ENCODE measurements at places on chromosomes 4 and X.
A peak's percentile ranks its signal among the peaks of the same experiment; 100 is the strongest.

GRCh38 chrX:96425200-96425599 lies 259.4 kb upstream of the DIAPH2 start:
- DNase-seq = no peak

DNA sequence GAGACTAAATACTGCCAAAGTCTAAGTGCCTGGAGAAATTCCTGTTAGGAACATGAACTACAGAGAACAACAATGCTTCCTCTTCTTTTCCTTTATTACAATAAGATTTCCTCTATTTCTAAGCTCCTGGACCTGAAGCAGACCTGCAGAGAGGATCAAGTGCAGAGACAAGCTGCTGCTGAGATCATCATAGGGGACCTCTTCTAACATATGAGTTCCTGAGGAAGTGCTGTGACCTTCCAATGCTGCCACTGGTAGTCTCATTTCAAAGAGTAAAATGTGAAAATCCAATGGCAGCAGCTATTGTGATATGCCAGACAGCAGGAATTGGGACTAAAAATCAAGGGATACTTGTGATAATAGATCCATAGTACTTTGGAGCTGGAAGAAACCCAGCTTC lies 28.0 kb downstream of the CCNG2 start:
- DNase-seq = no peak

DNA sequence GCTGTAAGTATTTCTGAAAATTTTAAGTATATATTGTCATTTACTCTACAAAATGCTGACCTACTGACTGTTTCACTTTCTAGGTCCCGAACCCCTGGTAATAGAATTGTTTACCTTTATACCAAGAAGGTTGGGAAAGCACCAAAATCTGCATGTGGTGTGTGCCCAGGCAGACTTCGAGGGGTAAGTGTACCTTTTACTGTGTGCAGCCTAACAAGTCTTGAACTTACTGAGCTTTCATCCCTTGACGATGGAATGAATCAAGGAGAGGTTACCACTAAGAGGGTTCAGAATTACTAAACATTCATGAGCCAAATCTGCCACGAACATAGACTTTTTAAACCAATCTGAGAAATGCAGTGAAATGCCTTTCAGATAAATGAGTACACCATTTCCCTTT lies 1.6 kb downstream of the RPL34 start:
- no peak for DNase-seq

DNA sequence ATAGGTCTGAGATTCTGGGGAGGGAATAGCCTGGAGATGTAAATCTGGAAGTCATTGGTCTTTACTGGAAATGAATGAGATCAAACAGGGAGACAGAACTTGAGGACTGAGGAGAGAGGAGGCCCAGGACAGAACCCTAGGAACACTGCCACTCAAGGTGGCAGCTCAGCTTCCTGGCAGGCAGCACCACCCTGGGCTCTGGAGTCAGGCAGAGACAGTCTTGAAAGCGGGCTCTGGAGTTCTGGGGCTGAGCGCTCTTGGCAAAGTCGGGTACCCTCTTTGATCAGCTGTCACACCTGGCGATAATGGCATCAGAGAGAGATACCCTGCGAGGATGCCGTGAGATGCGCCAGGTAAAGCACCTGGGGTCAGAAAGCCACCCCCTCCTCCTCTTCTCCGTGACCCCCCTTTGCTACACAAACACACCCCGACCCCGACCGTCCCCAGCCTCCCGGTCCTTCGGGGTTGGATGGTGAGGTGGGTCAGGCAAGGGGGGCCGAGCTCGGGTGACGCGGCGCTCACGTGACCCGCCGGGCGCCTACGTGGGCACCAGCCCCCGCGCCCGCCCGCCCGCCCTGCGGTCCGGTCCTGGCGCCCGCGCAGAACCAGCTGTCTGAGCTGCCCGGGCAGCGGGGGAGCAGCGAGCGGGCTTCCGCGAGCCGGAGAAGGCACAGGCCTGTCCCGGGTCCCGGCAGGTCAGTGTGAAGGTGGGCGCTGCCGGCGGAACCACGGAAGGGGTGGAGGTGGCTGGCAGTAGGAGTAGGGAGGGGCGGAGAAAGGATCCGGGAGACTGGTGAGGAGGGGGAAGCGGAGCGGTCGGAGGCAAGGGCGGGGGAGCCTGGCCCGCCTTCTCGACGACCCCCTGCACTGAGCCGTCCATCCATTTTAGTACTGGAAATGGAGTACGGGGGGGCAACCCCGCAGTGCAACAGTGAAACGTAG lies at the start of gene TCEAL3:
TSS of gene TCEAL3 (plus strand) at position 600 of the 942 bp plus-strand sequence. CDS start 1,102 bp downstream, outside the sequence.
- DNase-seq = peak; percentile 67

GRCh38 chrX:109537324-109537665 lies 651 bp downstream of the NXT2 start:
- DNase-seq = no peak

DNA sequence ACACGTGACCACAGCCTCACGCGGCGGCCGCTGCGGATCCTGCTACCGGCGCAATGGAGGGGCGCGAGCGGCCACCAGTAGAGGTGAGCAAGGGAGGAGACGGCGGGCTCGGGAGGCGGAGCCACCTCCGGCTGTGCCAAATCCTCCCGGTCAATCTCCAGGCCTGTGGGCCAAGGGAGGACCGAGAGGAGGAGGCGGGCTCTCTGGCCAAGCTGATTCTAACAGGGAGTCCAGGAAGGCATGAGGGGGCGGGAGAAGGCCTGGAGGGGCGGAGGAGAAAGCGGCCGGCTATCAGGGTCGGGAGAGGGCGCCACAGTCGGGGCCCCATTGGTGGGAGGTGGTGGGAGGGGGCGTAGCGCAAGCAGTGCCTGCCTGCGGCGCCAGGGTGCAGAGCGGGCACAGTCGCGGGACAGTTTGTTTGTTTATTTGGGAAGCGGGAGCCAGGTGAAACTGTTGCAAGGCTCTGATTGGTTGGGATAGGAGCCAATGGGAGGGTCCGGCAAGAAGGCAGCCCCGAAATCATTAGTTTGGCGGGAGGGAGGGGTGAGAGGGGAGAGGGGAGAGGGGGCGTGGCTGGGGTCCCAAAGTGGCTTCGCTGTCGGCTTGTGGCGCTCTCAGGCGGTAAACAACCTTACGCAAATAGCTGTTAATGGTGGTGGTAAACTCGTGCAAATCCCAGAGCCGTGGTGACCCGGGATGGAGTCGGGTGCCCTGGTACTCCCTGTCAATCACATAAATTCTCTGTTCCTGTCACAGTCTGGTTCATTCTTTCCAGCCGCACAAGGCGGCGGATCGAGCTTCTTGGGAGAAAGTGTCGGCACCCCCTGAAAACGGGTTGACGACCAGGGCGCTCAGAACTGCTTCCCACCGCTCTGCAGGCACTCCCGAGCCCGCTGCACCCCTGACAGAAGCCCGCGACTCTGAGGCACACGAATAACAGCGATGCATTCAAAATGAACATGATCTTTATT lies at the start of gene IRS4:
TSS of gene IRS4 (minus strand) at position 55 of the 971 bp plus-strand sequence.
- no peak for DNase-seq

GRCh38 chr4:37872310-37872988 lies 18.4 kb upstream of the TBC1D1 start:
- DNase-seq = no peak

GRCh38 chr4:161762796-161763195 lies 401.0 kb downstream of the FSTL5 start:
- DNase-seq = no peak

DNA sequence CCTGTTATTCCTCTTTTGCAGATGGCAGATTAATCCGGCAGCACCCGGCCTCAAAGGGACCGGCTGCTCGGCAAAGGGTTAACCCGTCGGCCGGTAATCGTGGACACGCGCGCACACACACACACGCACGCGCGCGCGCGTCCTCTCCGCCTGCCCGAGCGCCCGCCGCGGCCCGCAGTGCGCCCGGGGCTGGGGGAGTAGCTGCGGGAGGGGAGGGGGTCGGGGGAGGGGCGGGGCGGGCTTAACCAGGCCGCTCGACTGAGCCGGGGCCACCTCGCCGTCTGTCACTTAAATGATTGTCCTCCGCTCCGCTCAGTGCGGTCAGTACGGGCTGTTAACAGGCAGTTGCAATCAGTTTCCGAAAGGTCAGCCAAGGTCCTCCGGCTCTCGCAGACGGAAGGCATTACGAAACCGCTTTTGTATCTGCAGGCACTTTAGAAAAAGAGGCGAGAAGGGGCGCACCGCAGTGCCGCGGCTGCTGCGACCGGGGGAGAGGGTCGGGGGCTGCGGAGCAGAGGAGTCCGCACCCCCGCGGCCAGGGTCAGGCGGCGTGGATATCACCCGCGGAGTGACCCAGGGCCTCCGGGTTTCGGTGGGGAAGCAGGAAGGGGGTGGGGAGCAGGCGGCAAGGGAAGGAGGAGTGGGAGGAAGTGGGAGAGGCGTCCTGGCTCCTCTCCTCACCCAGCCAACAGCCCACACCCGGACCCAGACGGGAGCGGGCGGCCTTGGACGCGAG lies 57.3 kb upstream of the BCOR start:
- DNase-seq = peak; percentile 87

- DNase-seq = no peak
Measured at GRCh38 chr4:141711211-141711610, 74.8 kb downstream of the IL15 start.

GRCh38 chr4:27836523-27836922 lies 975.9 kb downstream of the STIM2 start:
- DNase-seq = no peak

DNA sequence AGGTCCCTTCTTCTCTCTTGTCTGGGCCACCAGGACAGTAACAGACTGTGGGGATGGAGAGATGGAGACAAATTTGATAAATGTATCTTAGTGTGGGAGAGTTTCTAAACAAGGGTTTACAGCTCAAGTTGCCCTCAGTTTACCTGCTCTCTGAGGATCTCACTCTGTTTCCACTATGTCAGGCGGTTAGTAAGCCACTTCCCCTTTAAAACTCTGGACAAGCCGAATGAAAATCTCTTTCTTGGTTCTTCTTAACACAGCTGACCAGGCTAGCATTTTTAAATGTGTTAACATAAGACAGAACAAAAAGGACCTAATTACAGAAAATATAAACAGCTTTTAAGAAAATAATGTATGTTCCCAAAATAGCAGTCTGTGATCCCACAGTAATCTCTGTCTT lies 2.9 kb upstream of the SCARB2 start:
- DNase-seq = no peak

GRCh38 chrX:94551831-94552230 lies 877.8 kb downstream of the FAM133A start:
- no peak for DNase-seq

GRCh38 chr4:7828011-7828720 lies 111.5 kb downstream of the AFAP1 start:
- peak; percentile 81 for DNase-seq

GRCh38 chr4:154660052-154660451 lies 47.6 kb upstream of the FGG start:
- DNase-seq = no peak

GRCh38 chrX:43985511-43985910 lies 12.3 kb upstream of the NDP start:
- DNase-seq = no peak

- no peak for DNase-seq
Measured at GRCh38 chrX:108090491-108091263, 665 bp downstream of the PSMD10 start.

DNA sequence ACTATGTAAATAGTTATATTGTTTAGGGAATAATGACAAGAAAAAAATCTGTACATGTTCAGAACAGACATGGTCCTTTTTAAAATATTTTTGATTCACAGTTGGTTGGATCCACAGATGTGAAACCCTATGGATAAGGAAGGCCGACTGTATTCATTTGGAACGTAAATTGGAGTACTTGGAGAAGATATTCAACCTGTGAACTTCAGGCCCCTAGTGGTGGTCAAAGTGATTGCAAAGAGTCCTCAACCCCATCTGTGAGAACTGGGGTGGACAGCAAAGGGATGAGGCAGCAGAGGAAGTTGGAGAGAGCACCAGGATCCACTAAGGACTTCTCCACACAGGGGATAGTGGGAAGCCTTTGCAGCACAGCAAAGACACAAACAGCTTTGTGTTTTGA lies 6.2 kb upstream of the CXCL13 start:
- DNase-seq = no peak

DNA sequence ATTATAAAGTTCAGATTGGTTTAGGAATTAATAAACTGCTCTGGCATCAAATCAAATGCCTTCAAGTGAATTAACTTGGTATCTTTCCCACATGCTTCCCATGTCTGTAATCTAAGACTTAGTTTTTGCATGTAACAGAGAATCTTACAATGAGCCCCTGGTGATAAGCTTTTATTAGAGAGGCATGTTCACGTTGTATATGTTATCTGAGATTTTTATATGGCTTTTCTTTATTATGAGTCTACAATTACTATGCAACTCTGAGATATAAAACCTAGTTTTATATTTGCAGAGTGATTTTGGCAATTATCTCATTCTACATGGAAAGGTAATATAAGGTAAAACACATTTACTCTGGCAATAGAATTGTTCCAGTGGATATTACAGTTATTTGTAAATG lies 1578.4 kb upstream of the IGFBP7 start:
- DNase-seq = no peak

DNA sequence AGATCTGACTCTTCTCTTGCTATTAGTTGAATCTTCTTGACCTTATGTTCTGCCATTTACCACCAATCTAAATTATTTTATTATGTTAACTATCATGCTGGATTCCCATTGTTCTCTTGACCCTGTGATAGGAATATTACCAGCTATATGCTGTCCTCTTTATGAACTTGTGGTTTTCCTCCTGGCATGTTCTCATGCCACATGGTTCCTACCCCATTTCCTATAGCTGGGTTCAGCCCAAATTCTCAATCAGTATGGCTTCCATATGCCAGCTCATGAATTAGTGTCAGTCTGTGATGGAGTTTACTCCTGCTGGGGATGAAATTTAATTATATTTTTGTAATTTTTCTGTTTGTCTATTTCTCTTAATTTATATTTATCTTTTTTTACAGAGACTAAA lies 430.5 kb downstream of the SMARCA1 start:
- DNase-seq = no peak

- no peak for DNase-seq
Measured at GRCh38 chr4:54659749-54660535, 2.2 kb downstream of the KIT start.

GRCh38 chr4:77014256-77014655 lies 61.5 kb downstream of the CCNI start:
- no peak for DNase-seq

DNA sequence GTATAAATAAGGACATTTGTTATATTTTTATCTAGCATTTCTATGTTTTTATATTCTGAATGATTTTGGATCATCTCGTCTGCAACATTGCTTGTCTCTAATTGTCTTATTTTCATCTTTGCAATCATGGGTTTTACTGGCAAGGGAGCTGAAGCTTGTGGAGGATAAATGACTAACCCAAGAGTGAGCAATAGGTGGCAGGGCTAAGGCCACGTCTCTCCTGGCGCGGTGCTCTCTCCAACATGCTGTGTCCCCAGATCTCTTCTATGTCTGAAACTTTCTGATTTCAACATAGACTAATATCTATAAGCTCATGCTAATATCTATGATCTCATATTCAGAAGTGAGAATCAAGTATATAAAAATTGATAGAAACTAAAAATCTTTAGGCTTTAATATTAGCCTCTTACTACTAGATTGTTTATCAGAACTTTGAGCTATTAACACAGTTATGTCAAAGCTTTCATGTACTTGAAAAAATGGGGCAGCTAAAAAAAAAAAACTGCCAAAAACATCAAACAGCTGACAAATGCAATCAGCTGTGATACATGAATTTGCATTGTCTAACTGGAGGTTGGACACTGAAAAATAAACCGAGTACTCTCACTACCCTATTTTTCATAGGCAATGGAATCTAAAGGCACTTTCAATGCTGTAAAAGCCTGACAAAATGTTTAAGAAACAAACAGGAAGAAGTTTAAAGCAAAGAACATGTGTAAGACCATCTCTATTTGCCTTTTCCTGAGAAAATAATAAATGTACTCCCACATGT lies 169.2 kb downstream of the TMA16 start:
- no peak for DNase-seq
